Spleen (tissue), 13 donors: ENCODE measurements at places on chromosomes 13 and 19. TPM values are rescaled to one million over a fixed set of nuclear protein-coding genes. Genes with fewer than 3 reads are reported as not detected.

GRCh38 chr19:45296355-45296754 is 26.3 kb downstream of the CKM start:
- H3K27ac ChIP-seq: no peak overlapping the region
- H3K36me3 ChIP-seq: peaks cover 22% of the 10 kb centered on the region
- no peak overlapping the region for H3K4me3 ChIP-seq
- no peaks in the 10 kb centered on the region for H3K4me1 ChIP-seq
- H3K27me3 ChIP-seq: no peaks in the 10 kb centered on the region

GRCh38 chr19:784541-784940 is 12.7 kb upstream of the PTBP1 start:
- no peaks in the 10 kb centered on the region for H3K36me3 ChIP-seq
- no peaks in the 10 kb centered on the region for H3K27me3 ChIP-seq
- DNase-seq: no peak
- peaks cover 46% of the 10 kb centered on the region for H3K4me1 ChIP-seq

- no peak overlapping the region for H3K4me3 ChIP-seq
- peak overlapping the region; percentile 26 for H3K27ac ChIP-seq
- peaks cover 9% of the 10 kb centered on the region for H3K4me1 ChIP-seq
- DNase-seq: no peak
- no peaks in the 10 kb centered on the region for H3K27me3 ChIP-seq
- H3K36me3 ChIP-seq: no peaks in the 10 kb centered on the region
Observed at GRCh38 chr19:49761625-49762311, 1.3 kb downstream of the TSKS start.

- no peaks in the 10 kb centered on the region for H3K27me3 ChIP-seq
- H3K4me1 ChIP-seq: no peaks in the 10 kb centered on the region
- H3K4me3 ChIP-seq: no peak overlapping the region
- DNase-seq: no peak
- no peaks in the 10 kb centered on the region for H3K36me3 ChIP-seq
Observed at GRCh38 chr13:96707146-96707545, 287.1 kb downstream of the OXGR1 start.

The GIPR gene
- 0.83 TPM for polyA plus RNA-seq

The PGLYRP1 gene
- 8.9 TPM for polyA plus RNA-seq
